ENCODE measurements at places on chromosomes 16 and 17. TPM values are rescaled to one million over a fixed set of nuclear protein-coding genes. Genes with fewer than 3 reads are reported as not detected.
A peak's percentile ranks its signal among the peaks of the same experiment; 100 is the strongest.

Gene FBF1
- total RNA-seq = 5.6 TPM

Gene KCNJ16
- not detected for total RNA-seq

Gene APOBR
- 0.44 TPM for total RNA-seq

Gene COPRS
- 71.7 TPM for total RNA-seq

Gene TEX14
- not detected for total RNA-seq

Gene ADORA2B
- not detected for total RNA-seq

Gene SLC5A10
- not detected for total RNA-seq

Gene SLFN14
- total RNA-seq = not detected

Gene FSCN2
- total RNA-seq = 0.46 TPM

Gene PIGL
- total RNA-seq = 7.3 TPM

Gene CCDC182
- not detected for total RNA-seq

Gene CLEC18A
- total RNA-seq = not detected

Gene CETP
- total RNA-seq = not detected

Gene CD300LG
- total RNA-seq = 23.0 TPM

Gene KRT37
- total RNA-seq = not detected

Gene SMIM36
- total RNA-seq = not detected

Gene PLA2G10
- total RNA-seq = not detected

Gene FBXO39
- total RNA-seq = not detected

Gene ABCA8
- 8.4 TPM for total RNA-seq

Gene PABPN1L
- total RNA-seq = not detected

Gene PTX4
- not detected for total RNA-seq

Gene PMP22
- total RNA-seq = 84.7 TPM

Gene GPR179
- 0.16 TPM for total RNA-seq

Gene KCNH4
- total RNA-seq = not detected

DNA sequence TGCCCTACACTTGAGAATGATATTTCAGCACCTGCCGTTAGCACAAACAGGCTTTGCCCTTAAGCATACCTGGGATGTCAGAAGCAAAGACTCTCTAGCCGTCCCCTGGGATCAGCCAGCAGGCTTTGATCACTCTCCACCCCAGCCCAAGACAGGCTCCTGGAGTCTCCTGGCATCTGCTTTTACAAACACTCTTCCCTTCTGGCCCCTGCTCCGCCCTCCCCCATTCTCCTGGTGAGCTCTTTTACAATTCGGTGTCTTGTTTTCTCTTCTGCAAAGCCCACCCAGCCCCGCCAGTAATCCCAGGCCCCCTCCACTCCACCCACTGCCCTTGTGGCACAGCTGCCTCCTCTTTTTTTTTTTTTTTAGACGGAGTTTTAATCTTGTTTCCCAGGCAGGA is 50.4 kb downstream of the KATNIP start:
- no peak for DNase-seq

GRCh38 chr16:10561001-10561400 is 19.4 kb downstream of the EMP2 start:
- no peak for DNase-seq

- DNase-seq = no peak
Observed at GRCh38 chr17:76556765-76557367, 17.0 kb downstream of the PRCD start.

- no peak for DNase-seq
Observed at GRCh38 chr17:47821031-47821423, 567 bp downstream of the OSBPL7 start.

GRCh38 chr16:71670537-71670936 is 44.6 kb downstream of the MARVELD3 start:
- no peak for DNase-seq

- DNase-seq = peak; percentile 28
Observed at GRCh38 chr16:8936421-8936820, 27.3 kb downstream of the USP7 start.

GRCh38 chr17:8867361-8867981 is at the start of gene PIK3R6:
Gene PIK3R6 (minus strand): TSS chr17:8867674. CDS start chr17:8849794, 17,880 bp downstream.
- no peak for DNase-seq

GRCh38 chr17:28405632-28406472 is at the start of gene SLC46A1:
Gene SLC46A1 (minus strand): TSS chr17:28406212. CDS start chr17:28406114, 98 bp downstream.
- no peak for DNase-seq

GRCh38 chr17:45130681-45131615 is 1.4 kb downstream of the PLCD3 start:
- DNase-seq = peak; percentile 58

DNA sequence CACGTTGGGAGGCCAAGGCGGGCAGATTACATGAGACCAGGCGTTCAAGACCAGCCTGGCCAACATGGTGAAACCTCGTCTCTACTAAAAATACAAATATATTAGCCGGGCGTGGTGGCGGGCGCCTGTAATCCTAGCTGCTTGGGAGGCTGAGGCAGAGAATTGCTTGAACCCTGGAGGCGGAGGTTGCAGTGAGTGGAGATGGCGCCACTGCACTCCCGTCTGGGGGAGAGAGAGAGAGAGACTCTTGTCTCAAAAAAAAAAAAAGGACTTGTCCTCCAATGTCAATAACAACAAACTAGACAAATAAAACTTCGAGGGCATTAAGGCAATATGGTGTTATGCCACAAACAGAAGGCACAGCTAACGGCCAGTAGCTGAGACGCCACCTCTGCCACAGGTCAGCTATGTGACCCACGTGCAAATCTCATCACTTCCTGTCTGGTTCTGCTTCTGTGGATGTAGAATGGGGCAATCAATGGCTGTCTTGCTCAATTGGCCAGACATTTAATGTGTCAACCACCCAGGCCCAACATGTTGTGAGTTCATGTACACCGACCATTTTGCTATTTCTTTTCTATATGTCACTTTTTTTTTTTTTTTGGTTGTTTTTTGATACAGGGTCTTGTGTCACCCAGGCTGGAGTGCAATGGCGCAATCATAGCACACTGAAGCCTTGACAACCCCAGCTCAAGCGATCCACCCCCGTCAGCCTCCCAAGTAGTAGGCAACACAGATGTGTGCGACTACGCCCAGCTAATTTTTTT is 834 bp upstream of the TXNDC11 start:
- peak; percentile 76 for DNase-seq

GRCh38 chr16:57725554-57725953 is 10.0 kb upstream of the KATNB1 start:
- no peak for DNase-seq

DNA sequence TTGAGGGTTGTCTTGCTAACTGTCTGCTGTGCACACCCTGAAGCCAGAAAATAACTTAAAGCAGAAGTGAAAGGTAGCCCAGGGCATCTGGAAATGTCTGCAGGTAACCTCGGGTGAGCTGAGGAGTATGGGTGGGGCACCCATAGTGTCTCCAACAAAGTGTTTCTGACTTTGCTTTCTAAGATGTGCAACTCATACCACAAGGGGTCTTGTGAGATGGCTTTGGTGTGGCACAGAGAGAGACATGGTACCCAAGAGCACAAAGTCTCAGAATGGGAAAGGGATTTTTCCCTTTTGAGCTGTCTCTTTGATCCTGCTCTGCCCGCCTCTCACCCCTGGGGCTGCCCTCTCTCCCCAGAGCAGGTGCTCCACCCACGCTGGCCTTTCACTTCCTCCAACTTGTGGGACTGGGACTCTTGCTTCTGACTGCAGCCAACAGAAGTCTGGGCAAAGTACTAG is 6.9 kb downstream of the CHD9 start:
- peak; percentile 45 for DNase-seq

DNA sequence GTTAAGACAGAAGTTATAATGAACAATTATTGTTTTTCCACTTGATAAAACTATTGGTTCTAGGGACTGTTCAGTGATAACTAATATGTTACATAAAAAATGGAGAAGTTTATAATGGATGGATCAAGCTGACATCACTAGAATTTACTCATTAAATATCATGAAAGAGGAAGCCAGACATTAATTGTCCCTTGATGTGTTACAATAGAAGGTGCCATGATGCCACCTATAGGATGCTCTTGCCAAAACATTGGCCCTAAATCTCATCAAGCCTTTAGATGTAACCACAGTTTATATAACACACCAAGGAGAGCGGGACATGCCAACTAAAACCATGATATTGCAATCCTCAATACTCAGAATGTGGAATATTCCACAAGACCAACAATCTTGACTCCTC is 147.9 kb upstream of the MON1B start:
- DNase-seq = no peak

- DNase-seq = no peak
Observed at GRCh38 chr17:28540231-28540630, 12.2 kb downstream of the UNC119 start.

- DNase-seq = no peak
Observed at GRCh38 chr17:73290399-73291259, 21.2 kb downstream of the CDC42EP4 start.

GRCh38 chr16:67773569-67774456 is 32.5 kb downstream of the RANBP10 start:
- DNase-seq = peak; percentile 17

DNA sequence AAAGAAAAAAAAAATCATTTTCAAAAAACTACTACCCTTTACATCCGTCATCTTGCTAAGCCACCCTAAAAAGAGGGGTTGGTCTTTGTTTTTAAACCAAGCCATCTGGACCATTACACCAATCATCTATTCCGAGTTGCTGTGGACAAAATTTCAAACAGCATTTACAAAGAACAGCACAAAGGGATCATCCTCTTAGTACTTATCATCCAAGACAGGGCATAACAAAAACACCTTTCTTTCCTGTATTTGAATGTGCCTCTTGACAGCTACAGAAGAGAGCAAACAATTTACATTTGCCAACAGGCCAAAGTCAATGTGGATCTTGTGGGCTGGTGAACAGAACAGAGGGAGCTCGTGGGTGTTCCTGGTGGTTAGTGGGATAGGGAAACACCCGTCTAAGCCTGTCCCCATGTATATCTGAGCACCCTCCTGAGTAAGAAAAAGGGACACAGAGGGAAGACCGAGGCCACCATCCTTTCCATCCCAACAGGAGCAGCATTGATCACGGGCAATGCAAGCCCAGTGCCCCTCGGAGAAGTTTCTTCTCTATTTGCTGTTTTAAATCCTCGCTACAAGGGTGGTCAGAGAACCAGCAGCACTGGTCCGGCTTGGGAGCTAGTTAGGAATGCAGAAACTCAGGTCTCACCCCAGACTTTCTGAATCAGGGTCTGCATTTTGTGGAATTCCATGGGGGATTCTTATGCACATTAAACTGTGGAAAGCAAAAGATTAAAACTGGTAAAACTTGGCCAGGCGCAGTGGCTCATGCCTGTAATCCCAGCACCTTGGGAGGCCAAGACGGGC is 1.9 kb downstream of the SLC39A11 start:
- no peak for DNase-seq

- DNase-seq = no peak
Observed at GRCh38 chr16:27547134-27547533, 2.6 kb downstream of the GTF3C1 start.

DNA sequence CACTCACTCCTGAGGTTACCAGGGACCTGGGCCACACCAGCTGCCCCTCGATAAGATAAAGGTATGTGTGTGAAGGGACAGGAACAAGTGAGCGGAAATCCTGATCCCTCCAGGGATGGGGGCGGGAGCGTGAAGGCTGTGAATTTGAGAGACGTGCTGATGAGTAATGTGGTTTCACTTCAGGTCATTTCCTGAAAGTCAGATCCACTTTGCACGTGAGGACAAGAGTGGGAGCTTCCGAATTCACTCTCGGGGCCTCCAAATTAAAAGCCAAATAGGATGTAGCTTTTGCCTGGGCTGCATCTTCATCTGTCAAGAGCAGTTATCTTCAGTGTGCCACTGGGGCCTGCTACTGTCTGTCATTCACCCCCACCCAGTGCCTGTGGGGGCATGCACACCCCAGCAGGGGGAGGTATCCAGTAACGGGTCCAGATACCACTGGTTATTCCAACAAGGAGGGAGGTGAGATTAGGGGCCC is 87.4 kb upstream of the LHX1 start:
- DNase-seq = no peak

DNA sequence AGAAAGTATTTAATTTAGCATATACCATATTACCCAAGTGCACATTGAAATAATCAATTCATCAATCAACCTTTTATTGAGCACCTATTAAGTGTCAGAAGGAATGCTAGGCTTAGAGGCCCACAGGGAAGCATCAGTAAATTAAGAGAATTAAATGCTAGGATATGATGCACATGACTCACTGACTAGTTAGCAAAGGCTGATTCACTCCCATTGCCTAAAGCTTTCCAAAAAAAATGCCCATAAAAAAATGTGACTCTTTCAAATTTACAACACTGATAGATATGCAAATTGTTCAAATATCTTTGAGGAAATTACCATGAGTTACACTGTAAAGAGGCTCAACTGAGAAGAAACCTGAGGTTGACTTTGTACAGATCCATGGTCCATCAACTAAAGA is 883.3 kb downstream of the CDH11 start:
- DNase-seq = no peak

DNA sequence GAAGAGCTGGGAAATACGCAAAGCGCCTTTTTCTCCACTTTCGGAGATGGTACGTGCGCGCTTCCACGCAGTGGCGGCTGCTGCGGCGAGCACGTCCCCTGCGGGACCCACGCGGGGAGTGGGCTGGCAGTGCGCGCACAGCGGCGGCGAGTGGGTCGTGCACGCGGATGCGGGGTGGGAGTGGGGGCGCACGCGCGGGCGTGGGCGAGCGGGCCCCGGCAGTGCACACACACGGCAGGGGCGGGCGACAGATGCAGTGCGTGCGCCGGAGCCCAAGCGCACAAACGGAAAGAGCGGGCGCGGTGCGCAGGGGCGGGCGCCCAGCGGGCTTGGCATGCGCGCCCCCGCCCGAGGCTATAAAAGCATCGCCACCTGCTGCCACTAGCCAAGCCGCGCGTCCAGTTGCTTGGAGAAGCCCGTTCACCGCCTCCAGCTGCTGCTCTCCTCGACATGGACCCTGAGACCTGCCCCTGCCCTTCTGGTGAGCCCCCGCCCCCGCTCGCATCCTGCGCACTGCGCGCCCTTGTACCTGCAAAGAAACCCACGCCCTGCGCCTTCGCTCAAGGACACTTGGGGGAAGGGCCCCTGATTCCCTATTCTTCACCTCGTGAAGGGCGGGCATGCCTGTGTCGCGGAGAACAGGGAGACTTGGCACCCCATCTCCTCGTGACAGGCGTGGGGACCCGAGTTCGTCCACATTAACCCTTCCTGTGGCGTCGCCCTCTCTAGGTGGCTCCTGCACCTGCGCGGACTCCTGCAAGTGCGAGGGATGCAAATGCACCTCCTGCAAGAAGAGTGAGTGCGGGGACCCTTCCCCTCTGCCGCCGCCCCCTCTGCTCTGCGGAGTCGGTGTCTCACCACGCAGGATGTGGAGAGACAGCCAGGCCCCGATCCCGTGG is at the start of gene MT3:
Gene MT3 (plus strand): TSS at position 388 of the 899 bp plus-strand sequence. CDS start 63 bp downstream, at position 451.
- no peak for DNase-seq

GRCh38 chr17:35088356-35088880 is 24.9 kb upstream of the RFFL start:
- peak; percentile 18 for DNase-seq

- DNase-seq = no peak
Observed at GRCh38 chr17:43434902-43435319, 36.1 kb downstream of the ARL4D start.

- DNase-seq = no peak
Observed at GRCh38 chr17:70187383-70187782, 18.1 kb downstream of the KCNJ2 start.
